ENCODE measurements at places on chromosomes 16 and 17.

GRCh38 chr17:77070888-77071279 lies 69.9 kb upstream of the SEC14L1 start:
- no peak for DNase-seq

- DNase-seq, result no peak
Measured at GRCh38 chr17:63692195-63692816, 7.6 kb downstream of the LIMD2 start.

DNA sequence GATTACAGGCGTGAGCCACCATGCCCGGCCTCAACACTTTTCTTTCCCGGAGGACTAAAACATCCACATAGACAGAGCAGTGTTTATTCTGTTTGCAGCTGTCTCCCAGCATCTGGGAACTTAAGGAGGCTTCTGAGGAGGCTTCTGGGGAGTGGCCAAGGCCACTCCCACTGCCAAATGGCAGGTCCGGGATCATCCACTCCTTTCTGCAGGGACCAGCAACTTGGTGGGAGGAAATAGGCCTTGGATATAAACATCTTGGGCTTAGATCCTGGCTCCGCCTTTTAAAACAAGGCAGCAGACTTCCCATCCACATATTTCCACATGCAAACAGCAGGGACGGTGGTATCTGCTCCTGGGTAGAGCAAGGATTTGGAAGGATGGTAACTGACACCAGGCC lies 14.1 kb upstream of the SPATA32 start:
- no peak for DNase-seq

- no peak for DNase-seq
Measured at GRCh38 chr17:28395426-28395825, 10.6 kb downstream of the SLC46A1 start.

DNA sequence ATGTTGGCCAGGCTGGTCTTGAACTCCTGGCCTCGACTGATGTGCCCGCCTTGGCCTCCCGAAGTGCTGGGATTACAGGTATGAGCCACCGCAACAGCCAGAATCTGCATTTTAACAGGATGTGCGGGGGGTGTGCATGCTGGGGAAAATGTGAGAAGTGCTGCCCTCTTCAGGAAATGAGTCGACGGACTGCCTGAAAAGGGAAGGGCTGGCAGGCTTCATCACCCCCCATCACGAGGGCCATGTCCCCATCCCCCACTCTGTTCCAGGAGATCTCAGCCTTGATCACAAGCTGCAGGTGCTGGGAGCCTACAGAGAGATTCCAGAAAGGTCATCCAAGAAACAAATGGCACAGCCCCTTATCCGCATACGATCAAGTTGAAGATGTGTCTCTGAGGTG lies 195.3 kb upstream of the RPL38 start:
- DNase-seq, result no peak

DNA sequence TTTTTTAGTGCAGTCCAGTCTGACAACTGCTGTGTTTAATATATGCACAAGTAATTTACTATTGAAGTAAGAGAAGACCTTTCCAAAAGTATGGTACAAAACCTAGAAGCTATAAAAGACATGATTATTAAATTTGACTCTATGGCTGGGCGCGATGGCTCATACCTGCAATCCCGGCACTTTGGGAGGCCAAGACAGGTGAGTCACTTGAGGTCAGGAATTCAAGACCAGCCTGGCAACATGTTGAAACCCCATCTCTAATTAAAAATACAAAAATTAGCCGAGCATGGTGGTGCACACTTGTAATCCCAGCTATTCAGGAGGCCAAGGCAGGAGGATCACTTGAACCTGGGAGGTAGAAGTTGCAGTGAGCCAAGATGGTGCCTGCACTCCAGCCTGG lies 41.4 kb upstream of the VWA3A start:
- DNase-seq, result no peak

- DNase-seq, result no peak
Measured at GRCh38 chr16:27792486-27793248, 242.7 kb downstream of the KATNIP start.

GRCh38 chr16:26598061-26598460 lies 468.7 kb upstream of the C16orf82 start:
- DNase-seq, result no peak

DNA sequence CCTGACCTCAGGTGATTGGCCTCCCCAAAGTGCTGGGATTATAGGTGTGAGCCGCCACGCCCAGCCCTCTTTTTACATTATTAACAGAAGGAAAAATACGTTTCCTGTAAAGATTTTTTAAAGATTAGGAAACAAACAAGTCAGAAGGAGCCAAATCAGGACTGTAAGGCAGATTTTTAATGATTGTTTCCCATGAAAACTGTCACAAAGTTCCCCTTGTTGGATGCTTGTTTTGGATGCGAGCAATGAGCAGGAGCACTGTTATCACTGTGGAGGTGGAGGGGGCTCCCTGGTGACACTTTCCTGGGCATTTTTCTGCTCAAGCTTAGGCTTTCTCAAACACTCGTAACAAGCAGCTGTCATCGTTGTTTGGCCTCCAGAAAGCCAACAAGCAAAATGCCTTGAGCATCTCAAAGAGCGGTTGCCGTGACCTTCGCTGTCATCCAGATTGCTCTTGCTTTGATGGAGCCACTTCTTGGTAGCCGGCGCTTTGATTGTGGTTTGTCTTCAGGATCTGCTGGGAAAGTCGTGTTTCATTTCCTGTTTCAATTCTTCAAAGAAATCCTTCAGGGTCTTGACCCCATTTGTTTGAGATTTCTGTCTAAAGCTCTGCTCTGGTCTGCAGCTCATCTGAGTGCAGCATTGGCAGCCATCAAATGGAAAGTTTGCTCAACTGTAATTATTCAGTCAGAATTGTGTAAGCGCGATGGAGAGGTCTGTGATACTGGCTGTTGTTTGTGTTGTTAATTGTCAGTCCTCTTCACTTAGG lies 128.7 kb downstream of the RPTOR start:
- DNase-seq, result no peak

GRCh38 chr16:73794994-73795393 lies 501.6 kb upstream of the PSMD7 start:
- peak; percentile 82 for DNase-seq

DNA sequence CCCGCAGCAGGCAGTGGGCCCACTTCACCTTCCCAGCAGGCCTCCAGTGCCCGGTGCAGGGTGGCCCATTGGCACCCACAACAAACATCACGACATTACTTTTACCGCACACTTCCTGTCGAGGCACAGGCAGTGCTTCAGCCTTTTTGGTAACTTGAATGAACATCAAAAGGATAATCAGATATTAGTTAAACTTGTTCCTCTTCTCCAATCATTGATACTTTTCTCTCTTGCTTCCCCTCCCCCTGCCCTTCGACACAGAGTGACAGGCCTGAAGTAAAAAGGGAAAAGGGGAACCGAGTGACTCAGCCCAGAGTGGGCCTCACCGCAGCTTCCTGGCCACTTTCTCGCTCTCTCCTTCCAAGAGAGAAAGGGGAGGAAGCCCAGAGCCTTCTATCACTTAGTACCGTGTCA lies 507.0 kb downstream of the MAF start:
- DNase-seq, result no peak

DNA sequence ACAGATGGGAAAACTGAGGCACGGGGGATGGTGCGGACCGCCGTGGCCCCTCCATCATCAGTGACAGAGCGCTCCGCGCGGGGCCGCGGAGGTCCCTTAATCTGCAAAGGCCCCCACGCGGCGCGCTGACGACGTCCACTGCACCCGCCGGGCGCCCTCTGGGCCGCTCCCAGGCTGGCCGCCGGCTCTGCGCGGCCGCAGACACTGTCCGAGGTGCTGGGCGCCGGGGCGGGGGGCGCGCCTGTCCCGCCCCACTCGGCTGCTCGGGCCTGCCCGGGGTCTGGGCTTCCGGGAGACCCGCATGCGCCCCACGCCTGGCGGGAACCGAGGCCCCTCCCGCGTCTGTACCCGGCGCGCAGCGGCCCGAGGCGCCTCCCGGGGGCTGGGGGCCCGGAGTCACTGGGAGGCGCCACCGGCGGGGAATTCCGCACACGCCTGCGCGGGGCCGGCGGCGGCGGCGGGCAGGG lies 550 bp upstream of the RNF213 start:
- DNase-seq, result no peak

DNA sequence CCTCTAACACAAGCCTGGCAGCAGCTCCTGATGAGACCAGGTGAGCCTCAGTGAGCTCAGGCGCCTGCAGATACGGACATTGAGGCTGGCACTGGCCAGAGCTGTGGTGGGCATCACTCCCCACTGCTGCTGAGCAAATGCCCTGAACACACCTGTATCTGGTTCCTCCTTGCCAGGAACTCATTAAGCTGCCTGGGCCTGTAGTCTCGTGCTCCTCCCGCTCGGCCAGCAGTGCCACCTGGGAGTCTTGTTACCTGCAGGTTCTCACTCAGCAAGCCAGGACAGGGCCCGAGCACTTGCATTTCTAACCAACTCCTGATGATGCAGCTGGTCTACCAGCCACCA lies 13.3 kb downstream of the EIF4A3 start:
- DNase-seq, result no peak

GRCh38 chr17:50934672-50935220 lies 68.6 kb upstream of the TOB1 start:
- DNase-seq, result no peak

- no peak for DNase-seq
Measured at GRCh38 chr16:935684-936083, 35.1 kb downstream of the LMF1 start.

DNA sequence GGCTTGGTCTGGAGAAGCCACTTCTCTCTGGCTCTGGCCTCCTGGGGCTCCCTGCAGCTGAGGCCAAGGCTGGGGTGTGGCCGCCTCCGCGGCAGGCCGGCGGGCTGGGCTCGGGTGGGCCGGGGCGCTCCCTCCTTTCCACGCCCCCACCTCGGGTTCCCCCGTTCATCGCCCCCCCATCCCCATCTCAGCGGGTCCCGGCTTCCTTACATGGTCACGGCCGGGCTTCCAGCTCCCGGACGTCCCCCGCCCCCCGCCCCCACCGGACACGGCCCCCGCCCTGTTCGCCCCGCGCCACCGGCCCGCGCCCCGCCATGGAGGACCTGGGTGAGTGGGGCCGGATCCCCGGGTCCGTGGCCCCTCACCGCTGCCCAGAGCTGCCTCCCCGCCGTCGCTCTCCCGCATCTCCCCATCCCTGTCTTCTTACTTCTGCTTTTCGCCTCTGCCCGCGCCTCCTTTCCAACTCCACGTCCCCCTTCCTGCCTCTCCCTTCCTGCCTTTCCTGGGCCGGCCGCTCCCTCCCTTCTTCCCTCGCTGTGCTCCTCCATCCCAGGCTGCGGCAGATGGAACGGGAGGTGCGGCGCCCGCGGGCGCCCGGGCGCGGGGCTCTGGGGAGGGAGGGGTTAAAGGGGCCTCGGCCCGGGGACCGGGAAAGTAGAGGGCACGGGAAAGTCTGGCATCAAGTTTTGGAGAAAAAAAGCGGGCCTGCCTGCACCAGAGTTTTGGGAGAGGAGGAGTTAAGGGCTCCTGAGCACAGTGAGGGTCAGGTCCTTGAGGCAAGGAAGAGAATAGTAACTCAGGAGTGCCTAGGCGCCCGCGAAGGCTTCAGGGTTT lies at the start of gene TGFB1I1:
TSS of gene TGFB1I1 (plus strand) at position 278 of the 834 bp plus-strand sequence. CDS start at position 315, 37 bp downstream.
- DNase-seq, result no peak

DNA sequence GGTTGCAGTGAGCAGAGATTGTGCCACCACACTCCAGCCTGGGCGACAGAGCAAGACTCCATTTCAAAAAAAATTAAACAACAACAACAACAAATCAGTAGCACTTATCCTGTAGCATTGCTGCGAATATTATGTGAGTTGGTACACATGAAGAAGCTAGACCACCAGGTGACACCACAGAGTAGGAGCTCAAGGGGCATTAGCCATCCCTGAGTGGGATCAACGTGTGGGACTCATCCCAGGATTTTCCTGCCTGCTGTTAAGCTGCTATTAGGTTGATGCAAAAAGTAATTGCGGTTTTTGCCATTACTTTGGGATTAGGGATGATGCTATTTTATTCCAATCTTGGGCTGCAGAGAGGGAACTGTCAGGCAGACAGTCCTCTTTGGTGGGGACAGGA lies 47.2 kb downstream of the OTOA start:
- no peak for DNase-seq

- DNase-seq, result no peak
Measured at GRCh38 chr17:4717791-4718190, 7.4 kb downstream of the ARRB2 start.

DNA sequence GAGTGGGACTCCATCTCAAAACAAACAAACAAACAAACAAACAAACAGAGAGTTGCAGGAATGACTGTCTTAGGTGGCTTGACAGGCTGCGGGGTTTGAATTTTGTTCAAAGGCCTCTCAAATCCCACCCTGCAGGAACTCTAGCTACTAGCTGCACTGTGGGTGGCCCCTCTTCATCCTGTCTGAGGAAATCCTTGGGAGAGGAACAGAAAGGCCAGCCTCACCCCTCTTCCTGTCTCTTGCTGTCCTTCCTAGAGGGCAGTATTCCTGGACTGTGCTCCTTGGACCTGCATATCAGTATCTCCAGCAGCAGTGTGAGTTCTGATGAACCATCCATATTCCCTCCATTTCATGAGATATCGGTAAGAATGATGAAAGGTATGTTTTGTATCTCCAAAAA lies 2.0 kb upstream of the CCDC92B start:
- DNase-seq, result no peak

GRCh38 chr16:11342021-11342855 lies 3.0 kb upstream of the RMI2 start:
- DNase-seq, result no peak

- DNase-seq, result no peak
Measured at GRCh38 chr17:82534401-82534812, 14.9 kb downstream of the FOXK2 start.

- no peak for DNase-seq
Measured at GRCh38 chr16:12362482-12363458, 386.2 kb downstream of the SNX29 start.

- peak; percentile 28 for DNase-seq
Measured at GRCh38 chr17:56819431-56820145, 14.1 kb downstream of the C17orf67 start.

DNA sequence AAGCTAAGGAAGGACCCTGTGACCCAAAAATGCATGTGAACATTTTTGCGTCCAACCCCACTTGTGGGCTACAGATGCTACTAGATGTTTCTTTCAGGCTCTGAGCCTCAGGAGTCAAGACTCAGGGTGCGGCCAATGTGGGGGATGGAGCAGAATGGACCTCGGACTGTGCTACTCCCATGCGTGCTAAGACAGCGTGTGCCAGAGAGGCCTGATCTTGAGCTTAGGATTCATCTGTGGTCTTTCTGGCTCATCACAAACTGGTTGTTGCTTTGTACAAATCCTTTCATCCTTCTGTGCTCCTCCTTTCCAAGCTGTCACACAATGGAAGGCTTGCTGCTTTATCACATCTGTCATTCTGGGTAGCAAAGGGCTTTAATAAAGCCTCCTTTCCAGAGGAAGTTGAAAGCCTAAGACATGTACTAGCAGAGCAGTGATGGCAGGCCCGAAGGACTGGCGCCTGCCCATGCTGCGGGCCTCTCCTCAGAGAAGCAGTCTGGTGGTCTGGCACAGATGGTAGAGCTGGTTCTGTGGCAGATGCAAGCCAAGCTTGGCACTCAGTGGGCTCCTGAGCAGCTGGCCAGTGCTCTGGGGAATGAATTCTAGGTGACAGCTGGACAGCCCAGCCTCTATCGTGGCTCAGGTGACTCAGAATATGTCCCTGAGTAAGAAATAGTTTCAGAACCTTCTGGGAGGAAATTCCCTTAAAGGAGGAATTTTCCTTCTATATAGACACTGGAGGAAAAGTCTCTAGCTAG lies 27.8 kb downstream of the COG4 start:
- no peak for DNase-seq
